Fibroblast of gingiva (primary cell): ENCODE measurements at places on chromosomes 7 and 10.
A peak's percentile ranks its signal among the peaks of the same experiment; 100 is the strongest.

DNA sequence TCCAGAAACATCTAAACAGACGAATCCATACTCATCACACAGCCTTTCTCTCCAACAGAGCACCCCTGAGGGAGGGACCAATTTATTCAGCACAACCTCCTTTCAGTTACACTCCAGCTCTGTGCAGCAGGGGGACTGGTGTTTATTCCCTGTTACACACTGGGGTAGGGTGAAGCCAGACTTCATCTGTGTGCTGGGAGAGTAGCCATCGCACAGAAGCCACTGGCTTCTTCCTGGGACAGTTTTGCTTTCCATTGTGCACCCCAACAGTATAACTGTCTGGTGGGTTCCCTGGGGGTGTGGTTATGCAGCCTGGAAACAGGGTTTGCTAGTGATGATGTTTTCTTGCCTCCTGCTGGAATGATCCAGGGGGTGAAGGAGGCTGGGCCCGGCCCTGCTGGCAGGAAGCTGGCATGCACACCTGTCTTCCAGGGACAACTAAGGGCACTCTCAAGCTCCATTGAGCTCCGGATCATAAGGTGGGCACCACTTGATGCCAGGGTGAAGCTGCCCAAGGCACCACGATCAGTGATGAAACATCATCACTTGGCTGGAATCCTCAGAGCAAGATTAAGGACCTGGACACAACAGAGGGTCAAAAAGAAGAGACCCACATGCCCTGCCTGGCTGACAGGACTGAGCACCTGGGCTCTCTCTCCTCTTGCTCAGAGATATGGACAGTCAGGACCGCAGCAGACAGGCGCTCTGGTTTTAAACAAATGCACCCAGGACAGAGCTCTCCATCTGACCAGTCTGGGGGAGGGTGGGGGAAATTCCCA, 293.2 kb downstream of the GRID1 start:
- no peak for DNase-seq

GRCh38 chr7:47071866-47072265, 510.0 kb downstream of the TNS3 start:
- DNase-seq, result no peak

DNA sequence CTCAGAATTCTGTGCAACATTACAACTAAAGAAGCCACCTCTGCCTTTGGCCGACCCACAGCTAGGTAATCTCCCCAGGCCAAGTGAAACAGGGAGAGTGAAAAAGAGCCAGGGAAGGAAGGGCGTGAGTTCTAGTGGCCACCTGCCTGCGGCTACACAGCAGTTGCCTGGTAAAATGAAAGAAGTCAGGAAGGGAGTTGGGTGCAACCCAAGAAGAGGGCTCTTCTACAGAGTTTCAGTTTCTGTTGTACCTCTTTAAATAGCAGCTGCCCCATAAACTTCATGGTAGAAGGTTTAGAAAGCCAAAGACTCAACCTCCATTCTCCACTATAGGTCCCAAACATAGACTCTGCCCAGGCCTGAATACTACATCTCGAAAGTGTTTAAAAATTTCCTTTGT, 76.2 kb upstream of the TMEM168 start:
- DNase-seq, result no peak

GRCh38 chr7:105178177-105178576, 164.2 kb downstream of the KMT2E start:
- DNase-seq, result no peak

GRCh38 chr7:78828317-78828716, 625.1 kb downstream of the MAGI2 start:
- DNase-seq, result peak; percentile 14
